ENCODE measurements at places on chromosomes 6 and 20.
A peak's percentile ranks its signal among the peaks of the same experiment; 100 is the strongest.

GRCh38 chr6:169341706-169342105, 88.1 kb upstream of the THBS2 start:
- DNase-seq, result no peak

GRCh38 chr6:98041921-98042320, 758.9 kb upstream of the MMS22L start:
- DNase-seq, result peak; percentile 26

GRCh38 chr20:21702553-21703470, 2.7 kb upstream of the PAX1 start:
- DNase-seq, result no peak

GRCh38 chr6:133595111-133595761, 293.7 kb upstream of the TCF21 start:
- DNase-seq, result no peak

- DNase-seq, result no peak
Measured at GRCh38 chr6:154143753-154144152, 104.7 kb downstream of the OPRM1 start.

DNA sequence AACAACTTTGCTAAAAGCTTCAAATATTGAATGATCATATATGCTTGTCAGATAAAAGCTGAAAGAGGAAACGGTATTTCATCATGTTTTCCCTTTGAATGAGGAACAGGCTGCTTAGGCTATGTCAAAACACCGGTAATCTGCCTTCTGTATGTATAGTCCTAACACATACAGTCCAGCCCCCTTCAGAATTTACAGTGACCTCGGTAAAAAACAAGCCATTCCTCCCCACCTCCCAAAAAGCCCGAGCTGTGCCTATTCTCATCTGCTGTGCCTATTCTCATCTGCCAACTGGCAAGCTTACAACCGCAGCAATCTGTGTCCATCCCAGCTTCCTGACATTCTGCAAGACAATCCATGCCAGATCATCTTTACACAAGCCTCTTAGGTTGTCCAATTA, 26.8 kb upstream of the UBE2J1 start:
- DNase-seq, result no peak

GRCh38 chr20:38805502-38805957, at the start of gene PPP1R16B:
PPP1R16B (plus strand) TSS chr20:38805697; CDS start chr20:38835926, 30,229 bp downstream.
- DNase-seq, result no peak

GRCh38 chr6:154242617-154243357, 113.8 kb downstream of the IPCEF1 start:
- DNase-seq, result no peak

DNA sequence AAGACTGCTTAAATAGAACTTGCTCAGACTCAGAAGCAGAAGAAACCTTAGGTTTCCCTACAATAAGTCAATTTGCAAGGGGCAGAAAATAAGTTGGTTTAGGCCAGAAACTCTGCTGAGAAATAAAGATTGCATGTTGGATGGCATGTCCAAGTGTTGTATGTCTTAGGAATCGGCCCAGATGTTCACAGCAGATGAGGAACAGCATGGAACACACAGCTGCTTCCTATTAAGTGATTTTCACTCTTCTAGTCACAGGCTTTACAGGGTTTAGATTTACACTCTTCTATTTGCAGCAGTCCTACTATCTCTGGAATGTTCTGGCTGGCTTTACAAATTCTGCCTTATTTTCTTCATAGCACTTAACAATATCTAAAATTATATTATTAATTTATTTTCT, 3.2 kb downstream of the ZKSCAN4 start:
- no peak for DNase-seq

- no peak for DNase-seq
Measured at GRCh38 chr6:130831607-130832006, 4.4 kb downstream of the SMLR1 start.

DNA sequence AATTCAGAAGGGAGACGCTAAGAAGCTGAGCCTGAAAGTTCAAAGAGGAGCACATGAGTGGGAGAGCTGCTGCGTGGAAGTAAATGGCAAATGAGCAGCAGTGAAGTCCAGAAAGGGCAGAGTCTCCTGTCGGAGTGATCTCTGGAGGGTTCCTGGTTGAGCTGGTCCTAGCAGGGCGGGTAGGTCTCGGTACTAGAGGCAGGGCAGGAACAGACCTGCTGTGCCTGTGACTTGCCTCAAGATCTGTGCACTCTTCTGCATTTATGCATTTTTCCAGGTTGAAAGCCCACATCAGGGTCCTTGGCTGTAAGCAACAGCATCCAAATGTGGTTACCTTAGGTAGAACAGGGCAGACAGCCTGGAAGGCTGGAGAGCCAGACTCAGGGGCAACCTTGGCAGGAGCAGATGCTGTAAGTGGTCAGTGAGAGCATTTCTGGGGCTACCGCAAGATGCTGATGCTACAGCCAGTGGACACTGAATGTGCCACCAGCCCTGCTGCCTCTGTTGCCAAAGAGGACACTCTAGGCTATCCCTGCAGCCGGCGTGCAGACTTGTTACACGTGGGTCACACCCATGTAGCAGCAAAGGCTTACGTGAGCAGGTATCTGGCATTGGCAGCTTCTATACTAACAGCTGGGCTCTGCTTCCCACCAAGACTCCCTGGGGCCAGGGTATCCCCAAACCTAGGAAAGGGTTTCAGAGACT, 8.4 kb downstream of the DUSP22 start:
- no peak for DNase-seq

DNA sequence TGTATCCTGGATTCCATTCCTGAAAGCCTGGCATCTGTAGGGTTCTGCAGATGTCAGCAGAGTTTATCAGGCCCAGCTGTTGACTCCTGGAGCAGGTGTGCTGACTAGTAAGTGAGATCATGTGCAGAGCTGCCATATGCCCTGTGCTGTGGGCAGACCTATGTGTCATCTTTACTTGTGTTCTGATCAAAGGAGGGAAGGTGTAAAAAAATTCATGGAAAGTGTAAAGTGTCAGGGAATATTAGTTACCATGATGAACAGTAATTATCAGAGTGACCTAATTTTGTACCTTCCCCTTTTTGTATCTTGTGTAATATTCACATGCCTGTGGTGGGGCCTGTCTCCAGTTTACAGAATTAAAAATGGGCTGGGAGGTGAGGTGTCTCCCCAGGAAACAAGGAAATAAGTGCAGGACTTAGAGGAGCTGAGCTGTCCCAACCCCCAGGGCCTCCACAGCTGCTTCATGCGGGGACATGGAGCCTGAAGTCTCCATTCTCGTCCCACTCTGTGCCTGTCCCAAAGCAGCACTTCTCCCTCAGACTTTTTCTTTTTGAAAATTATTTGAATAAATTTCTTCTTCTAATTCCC, 148.2 kb upstream of the GGTLC1 start:
- DNase-seq, result no peak

DNA sequence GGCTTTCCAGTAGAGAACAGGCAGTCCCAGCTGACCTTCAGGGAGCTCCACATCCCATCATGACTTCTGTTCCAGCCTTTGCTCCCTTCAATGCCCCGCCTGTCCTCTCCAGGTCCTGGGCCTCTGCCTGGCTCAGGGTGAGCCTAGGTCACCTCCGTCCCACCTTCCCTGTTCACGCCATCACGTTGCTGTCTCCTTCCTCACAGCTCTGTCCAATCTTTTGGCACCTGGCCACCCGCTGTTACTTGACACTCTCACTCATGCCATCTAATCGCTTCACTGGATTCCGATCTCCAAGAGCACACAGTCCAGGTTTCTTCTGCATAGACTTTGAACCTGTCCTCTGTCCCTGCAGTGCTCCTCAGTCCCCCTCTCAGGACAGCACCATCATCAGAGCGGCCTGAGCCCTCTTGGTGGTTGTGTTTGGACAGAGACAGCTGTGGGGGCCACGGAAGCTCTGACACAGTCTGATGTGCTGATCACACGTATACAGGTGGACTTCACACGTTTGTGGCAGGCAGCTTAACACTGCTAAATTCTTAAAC, 34.7 kb upstream of the TIAM2 start:
- no peak for DNase-seq

DNA sequence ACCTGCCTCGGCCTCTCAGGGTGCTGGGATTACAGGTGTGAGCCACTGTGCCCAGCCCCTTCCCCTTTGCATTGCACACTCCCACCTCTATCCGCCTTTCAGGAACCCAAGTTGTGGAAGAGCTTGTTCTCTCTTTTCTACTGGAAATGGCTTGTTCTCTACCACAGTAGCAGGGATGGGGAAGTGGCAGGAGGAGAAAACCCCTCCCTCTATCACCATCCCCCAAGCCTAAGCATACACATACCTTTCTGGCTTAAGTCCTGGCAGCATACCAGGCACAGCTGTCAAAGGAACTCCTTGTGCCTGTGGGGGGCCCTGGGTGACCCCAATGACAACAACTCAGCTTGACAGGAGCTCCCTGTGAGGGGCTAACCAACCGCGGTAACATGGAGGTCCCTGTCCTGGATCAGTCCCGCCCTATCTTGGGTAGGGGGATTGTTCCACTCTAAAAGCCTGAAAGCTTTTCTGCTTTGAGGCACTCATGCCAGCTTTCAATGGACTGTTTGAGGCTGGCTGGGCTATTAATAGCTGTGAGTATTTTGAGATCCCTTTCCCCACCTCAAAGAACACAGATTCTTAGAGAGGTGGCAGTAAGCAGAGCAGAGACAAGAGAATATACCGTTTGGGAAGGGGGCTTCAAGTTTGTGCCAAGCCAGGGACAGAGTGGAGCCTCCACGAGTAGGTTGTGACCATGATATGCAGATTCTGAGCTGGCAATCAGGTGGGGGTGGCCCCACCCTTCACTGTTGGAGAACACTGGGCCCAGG, 2.3 kb downstream of the KLHDC3 start:
- no peak for DNase-seq

GRCh38 chr20:33465481-33466302, 22.1 kb upstream of the SNTA1 start:
- DNase-seq, result no peak

- no peak for DNase-seq
Measured at GRCh38 chr6:7615611-7616383, 25.8 kb downstream of the SNRNP48 start.

GRCh38 chr6:43984442-43985321, 142.6 kb downstream of the MRPL14 start:
- DNase-seq, result no peak

- no peak for DNase-seq
Measured at GRCh38 chr6:93621442-93621841, 202.1 kb upstream of the EPHA7 start.

DNA sequence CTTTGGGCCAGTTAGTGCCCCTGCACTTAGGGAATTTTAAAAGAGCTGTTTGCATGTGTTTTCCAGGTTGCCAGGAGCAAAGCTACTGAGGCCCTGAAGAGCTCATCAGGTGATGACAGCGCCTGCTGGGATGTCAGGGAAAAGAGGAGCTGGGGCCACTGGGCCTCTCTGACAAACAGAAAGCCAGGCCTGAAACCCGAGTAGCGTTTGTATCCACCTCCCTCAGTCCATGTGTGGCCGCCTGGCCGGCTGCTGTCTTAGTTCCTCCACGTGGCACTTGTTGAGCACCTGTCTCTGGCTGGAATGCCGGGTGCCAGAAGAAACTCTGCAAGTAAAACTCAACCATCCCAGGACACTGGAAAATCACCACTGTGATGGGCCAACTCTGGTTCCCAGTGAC, 601.2 kb downstream of the CDH26 start:
- DNase-seq, result peak; percentile 31

DNA sequence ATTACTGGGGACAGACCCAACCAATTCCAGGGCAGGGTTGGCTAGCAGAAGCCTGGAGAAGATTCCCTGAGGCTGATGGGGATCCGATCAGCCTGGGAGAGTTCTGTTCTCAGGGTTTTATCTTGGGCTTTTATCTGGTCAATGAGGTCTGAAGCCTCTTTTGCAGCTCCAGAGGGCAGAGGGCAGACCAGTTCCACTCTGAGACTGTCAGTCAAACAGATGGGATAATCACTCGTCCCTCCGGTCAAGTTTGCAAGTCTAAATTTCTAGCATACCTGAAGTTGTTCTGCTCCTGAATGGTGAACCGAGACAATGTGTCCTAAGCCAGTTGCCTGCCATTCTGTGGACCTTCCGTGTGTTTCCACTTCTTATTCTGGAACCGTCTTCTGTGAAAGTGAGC, 3.0 kb upstream of the MAS1 start:
- no peak for DNase-seq

DNA sequence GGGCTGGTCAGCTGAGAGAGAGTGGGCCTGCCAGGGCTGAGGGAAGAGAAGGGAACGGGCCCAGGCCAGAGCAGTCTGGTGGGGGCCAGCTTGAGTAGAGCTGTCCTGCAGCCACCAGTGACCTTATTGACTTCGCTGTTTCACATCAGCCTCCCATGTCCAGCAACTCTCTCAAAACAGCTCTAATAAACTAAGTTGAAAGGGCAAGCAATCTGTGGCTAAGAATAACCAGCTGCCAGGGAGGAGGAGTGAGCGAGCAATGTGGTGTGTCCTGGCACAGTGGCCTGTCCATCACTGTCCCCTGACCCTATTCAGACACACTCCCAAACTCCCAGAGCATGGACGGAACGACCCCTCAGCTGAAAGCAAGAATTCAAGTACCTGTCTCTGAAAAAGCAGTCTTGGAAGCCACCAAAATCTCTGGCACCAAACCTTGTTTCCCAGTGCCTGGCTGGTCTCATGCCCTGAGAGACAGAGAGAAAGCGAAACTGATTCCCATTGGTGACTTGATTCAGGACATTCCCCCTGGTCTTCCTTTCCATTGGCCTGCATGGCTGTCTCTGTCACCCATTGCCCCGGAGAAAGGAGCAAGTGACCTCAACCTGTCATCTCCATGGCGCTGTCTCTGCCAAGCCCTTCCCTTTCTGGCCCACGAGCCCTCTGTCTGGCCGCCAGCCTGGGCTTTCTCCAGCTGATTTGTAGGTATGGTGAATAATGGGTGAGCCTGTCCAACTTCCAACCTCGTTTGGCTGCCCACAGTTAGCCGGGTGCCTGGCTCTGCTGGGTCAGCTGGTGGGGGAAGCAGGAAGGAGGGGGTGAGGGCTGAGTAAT, at the start of gene DDO:
Gene DDO, minus strand, starts transcription at position 490 of the 831 bp plus-strand sequence. CDS start 2,113 bp downstream, outside the sequence.
- no peak for DNase-seq

DNA sequence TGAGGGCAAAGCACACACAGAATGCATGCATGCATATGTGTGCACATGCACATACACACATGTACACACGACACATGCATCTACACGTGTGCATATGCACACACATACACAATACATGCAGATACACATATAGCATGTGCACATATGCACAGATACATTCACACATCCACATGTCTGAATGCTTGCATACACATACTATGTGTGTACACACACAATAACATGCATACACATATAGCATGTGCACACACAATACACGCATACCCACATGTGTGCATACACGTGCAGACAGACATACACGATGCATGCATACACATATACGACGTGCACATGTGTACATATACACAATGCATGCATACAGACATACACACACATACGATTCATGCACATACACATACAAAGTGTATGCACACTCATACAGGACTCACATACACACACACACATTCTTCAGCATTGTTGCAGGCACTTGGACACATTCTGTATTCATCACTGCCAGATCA, 24.2 kb upstream of the IRF4 start:
- DNase-seq, result no peak

GRCh38 chr20:3889489-3890397, 556 bp downstream of the PANK2 start:
- DNase-seq, result no peak

- DNase-seq, result no peak
Measured at GRCh38 chr6:77159730-77160129, 303.6 kb downstream of the HTR1B start.

GRCh38 chr6:41042226-41043055, at the start of gene TSPO2:
TSPO2 (plus strand) TSS chr6:41042467; CDS start chr6:41042986, 519 bp downstream.
- no peak for DNase-seq

Data from NCI-H1417 treated with DMSO at 0.1 percent for 48 hours (cell line).